H54 (cell line): ENCODE measurements at places on chromosomes 7 and 10.

- peak; percentile 52 for DNase-seq
Observed at GRCh38 chr7:39754326-39755120, 131.2 kb downstream of the RALA start.

- no peak for DNase-seq
Observed at GRCh38 chr10:1375346-1376170, 319.4 kb downstream of the WDR37 start.

DNA sequence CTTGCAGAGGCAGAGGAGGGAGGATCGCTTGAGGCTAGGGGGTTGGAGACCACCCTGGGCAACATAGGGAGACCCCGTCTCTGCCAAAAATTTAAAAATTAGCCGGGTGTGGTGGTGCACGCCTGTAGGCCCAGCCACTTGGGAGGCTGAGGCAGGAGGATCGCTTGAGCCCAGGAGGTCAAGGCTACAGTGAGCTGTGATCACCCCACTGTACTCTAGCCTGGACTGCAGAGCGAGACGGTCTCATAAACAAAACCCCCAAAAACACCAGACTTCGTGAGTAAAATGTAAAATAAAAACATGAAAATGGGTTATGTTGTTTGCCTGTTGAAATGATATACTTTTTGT is 699 bp downstream of the LHPP start:
- DNase-seq: no peak

- DNase-seq: no peak
Observed at GRCh38 chr7:27204851-27205322, 5.0 kb upstream of the HOXA13 start.

DNA sequence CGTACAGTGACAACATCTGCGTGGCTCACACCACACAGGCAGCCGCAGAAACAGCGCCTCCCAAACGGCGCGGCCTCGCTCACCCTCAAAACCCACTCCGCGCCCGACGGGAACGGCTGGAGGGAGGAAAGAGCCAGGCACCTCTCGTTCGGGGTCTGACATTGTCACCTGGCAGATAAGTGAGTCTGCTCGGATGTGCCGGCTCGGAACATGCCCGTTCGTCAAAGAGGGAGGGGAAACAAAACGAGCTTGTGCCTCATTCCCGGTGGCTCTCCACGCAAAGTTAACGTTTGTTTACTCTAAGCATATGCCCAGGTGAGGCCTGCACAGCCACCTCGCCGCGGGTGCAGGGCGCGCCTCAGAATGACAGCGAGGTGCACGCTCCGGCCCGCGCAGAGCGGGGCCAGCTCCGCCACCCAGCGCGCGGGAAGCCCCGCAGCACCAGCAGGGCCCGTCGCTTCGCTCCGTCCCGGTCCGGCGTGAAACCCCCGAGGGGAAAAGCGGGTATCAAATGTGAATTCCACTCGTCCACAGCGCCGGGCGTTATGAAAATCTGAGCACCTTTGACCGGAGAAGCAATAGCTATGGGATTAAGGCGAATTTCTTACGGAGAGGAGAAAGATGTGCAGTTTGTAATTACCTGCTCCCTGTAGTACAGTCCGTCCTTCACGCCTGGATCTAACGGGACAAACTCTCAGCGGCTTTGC is 13.1 kb downstream of the CNPY1 start:
- no peak for DNase-seq

DNA sequence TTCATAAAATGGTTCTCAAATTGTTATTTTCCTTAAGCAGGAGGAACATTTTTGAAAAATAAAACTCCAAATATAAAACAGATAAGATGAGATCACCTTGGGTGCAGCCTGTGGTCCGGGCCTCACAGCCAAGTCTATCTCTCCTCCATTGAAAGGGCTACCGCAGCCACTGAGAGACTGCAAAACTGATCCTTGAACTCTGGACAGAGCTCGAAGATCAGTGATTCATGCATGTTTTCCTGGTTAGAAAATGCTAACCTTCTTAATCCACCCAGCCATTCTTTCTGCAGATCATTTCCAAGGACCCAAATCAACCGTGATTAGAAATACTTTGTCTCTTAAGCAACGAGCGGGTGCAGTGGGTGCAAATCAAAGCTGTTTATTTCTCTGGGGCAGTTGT is 378.8 kb downstream of the PLXDC2 start:
- no peak for DNase-seq

GRCh38 chr10:102491136-102491535 is 11.4 kb downstream of the ACTR1A start:
- no peak for DNase-seq

DNA sequence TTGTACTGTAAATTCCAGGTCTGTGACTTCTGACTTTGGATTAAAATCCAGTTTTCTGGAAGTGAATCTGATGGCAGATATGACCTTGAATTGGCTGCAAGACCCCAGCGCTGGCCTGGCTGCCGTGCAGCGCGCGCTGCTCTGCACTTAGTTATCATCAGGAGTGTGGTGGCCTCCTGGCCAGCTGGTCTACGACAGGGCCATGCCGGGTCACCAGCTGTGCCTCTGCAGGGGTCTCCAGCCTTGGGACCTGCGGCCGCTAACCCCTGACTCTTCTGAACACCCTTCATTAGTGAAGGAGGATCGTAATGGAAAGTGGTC is 190.7 kb upstream of the SH2B2 start:
- no peak for DNase-seq

DNA sequence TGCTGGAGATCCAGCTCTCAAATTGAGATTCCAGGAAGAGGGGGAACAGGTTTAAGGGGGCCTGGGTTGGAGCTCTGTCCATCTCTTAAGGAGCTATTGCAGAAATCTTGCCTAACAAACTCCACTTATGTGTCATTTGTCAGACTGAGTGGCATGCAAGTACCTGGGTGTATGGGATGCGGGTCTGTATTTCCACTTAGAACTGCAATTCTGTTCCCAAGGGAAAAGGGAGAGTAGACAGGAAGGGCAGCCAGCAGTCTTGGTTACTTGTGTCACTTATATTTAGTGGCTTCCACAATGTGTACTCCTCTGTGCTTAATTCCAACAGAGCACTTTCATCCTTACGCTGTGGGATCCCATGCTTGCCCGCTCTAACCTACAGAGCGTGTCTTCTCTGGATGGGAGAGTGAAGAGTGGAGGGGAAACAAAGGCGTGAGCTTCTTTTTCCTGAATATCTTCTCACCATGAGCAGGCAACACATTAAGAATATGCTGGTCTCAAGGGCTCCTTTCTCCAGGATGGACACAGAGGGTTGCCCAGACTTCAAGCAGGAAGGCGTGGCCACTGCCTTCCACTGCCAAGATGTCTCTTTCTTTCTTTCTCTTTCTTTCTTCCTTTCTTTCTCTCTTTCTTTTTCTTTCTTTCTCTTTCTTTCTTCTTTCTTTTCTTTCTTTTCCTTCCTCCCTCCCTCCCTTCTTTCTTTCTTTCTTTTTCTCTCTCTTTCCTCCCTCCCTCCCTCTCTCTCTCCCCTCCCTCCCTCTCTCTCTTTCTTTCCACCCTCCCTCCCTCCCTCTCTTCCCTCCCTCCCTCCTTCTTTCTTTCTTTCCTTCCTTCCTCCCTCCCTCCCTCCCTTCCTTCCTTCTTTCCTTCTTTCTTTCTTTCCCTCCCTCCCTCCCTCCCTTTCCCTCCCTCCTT is 153.8 kb upstream of the TNS3 start:
- no peak for DNase-seq

DNA sequence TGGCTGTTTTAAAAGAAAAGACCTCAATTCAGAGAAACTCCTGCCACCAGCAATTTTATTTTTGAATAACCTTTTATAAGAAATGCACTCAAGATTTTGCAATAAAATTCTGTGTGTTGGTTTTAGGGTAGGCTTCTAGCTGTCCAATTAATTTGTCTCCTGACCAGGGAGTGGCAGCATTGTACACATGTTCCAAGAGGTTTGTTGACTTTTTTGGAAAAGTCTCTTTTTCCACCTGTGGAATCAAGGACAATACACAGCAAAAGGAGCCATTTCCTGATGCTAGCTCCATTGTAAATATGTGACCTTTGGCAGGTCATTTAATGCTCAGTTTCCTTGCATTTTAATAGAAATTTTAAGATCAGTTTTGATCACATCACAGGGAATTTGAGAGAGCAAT is 1.8 kb downstream of the GIMAP5 start:
- no peak for DNase-seq

GRCh38 chr7:139580435-139580834 is 57.0 kb downstream of the CLEC2L start:
- DNase-seq: no peak

DNA sequence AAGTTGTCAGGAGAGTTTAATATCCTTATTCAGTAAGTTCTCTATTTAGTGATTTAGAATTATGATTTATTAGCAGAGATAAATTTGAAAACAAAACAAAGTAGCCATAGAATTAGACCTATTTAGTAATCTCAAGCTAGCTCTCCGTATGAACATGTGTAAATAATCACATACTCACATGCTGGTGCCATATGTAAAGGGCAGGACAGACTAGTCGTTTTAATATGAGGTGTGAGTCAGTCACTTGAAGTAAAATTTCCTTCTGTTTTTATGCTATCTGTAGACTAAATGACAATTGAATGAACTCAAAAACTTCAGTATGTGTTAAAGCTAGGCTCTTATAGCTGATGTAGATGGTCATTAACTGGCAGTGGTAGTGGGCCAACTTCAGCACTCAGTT is 67.1 kb downstream of the WAC start:
- DNase-seq: no peak

GRCh38 chr7:1794888-1795542 is 124.9 kb downstream of the ELFN1 start:
- DNase-seq: no peak

- DNase-seq: no peak
Observed at GRCh38 chr10:109946680-109947079, 23.4 kb upstream of the XPNPEP1 start.

GRCh38 chr10:59397961-59398360 is 35.6 kb upstream of the FAM13C start:
- DNase-seq: no peak

- DNase-seq: no peak
Observed at GRCh38 chr10:47027108-47027783, 116.0 kb downstream of the PTPN20 start.

- no peak for DNase-seq
Observed at GRCh38 chr7:54980521-54980920, 38.3 kb upstream of the EGFR start.

DNA sequence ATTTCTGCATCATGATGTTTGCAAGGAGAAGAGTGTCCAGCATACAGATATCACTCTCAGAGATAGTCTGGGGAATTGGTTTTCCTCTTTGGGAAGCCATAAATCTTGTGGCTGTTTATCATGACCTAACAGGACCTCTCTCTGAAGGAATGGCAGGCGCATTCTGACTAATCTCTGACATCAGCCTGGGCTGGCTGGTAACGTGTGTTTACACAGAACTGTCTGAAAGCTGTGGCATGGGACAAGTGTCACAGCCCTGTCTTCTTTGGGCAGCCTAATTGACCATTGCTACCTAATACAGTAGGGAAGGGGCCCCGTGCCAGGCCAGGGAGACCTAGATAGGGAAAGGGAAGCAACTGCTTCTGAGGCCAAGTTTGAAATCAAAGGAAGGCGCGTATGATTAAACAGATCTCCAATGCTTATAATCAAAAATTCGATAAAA is 73.9 kb upstream of the CABCOCO1 start:
- no peak for DNase-seq

DNA sequence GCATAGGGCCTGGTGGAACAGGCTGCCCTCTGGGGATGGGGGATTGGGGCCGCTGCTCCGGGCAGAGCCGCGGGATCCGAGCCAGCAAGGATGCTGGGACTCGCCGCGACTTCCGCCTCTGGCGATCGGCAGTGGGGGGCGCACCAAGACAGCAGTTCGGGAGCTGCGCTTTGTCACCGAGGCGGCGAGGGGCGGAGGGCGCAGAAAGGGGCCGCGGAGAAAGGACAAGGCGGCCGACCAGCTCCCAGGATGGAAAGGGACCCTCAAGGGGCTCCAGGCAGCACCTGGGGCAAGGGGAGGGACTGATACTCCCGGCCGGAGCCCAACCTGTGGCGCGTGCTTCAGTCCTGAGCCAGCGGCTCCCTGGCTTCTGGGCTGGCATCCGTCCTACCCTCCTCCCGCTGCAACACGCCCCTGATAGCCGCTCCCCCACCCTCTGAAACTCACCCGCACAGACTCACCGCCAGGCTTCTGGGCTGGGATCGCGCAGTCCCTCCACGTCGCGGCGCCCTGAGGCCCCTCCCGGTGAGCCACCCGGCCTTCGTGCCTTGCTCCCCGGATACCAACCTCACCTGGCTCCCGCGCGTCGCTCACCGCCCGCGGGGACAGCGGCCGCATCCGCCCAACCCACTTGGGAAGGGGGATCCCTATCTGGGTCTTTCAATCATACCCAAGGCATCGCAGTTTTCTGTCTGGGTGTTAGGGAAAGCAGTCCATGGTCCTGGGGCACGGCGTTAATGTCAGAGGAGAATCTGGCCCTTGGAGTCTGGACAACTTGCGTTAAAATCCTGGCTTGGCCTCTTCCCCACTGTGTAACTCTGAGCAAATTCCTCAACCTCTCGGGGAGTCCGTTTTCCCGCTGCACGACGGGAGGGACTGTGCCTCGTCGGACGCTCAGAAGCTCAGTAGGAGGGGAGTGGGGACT is 7.0 kb upstream of the EVX1 start:
- no peak for DNase-seq

DNA sequence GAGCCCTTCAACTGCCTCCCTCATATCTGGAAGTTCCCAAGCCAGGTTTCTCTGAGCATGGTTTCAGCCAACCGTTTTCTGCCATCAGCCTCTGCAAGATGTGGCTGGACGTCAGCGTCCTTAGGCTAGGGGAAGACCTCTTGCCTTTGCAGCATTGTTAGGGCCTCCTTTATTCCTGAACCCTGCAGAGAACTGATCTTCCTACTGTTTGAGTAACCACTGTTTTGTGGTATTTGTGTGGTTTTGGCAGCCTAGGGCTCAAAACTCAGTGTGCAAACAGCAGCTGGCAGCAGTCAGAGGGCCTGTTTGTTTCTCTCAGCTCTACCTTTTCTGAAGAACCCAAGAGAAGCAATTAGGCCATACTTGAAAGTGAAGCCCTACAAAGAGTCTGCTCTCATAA is 83.4 kb upstream of the SEMA3E start:
- no peak for DNase-seq

DNA sequence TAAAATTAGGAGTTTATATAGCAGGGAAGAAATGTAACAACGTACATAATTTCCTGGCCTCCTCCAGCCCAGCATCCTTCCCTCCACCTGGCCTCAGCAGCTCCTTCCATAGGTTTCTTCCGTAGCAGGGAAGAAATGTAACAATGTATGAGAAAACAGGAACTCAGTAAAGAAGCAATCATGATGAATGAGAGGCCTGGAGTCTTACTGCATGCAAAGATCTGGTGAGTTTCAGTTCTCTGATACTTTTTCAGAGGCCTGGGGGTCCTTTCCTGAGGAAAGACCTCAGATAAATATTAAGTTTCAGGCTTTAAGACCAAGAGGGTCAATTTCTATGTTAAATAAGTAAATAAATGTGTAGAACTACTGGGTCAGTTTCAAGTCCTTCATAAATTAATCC is 155.7 kb upstream of the C7orf33 start:
- no peak for DNase-seq

GRCh38 chr7:26368542-26368941 is 76.9 kb downstream of the SNX10 start:
- no peak for DNase-seq

- DNase-seq: no peak
Observed at GRCh38 chr7:14687777-14688176, 214.8 kb downstream of the DGKB start.

- DNase-seq: no peak
Observed at GRCh38 chr7:148192491-148192890, 398.1 kb upstream of the C7orf33 start.
